Progenitor cell of endocrine pancreas (in vitro differentiated cells): ENCODE measurements at places on chromosomes 3 and 15. TPM values are rescaled to one million over a fixed set of nuclear protein-coding genes. Genes with fewer than 3 reads are reported as not detected.

CXCR6 gene
- total RNA-seq = not detected in 2 replicates

SNURF gene
- total RNA-seq = 16.9 and 19.8 TPM in 2 replicates

MCTP2 gene
- 2.6 and 5.4 TPM in 2 replicates for total RNA-seq

PSTPIP1 gene
- not detected in 2 replicates for total RNA-seq

SNTN gene
- total RNA-seq = 0.26 TPM in 1 of 2 replicates, not detected in the other

AAGAB gene
- 60.5 and 60.6 TPM in 2 replicates for total RNA-seq

ZNF660 gene
- total RNA-seq = 22.6 and 27.1 TPM in 2 replicates

GOLGA6A gene
- 0.64 and 0.89 TPM in 2 replicates for total RNA-seq

ARPIN gene
- 19.6 and 20.4 TPM in 2 replicates for total RNA-seq

CEP97 gene
- 21.9 and 24.5 TPM in 2 replicates for total RNA-seq

CFAP100 gene
- total RNA-seq = 0.79 and 1.00 TPM in 2 replicates

PLXNB1 gene
- 535 and 543 TPM in 2 replicates for total RNA-seq

CLDN16 gene
- 0.31 TPM in 2 replicates for total RNA-seq

MUSTN1 gene
- not detected in 2 replicates for total RNA-seq

TLR9 gene
- total RNA-seq = not detected in 2 replicates

RCCD1 gene
- 20.6 and 23.0 TPM in 2 replicates for total RNA-seq

LRRK1 gene
- total RNA-seq = 0.86 and 1.6 TPM in 2 replicates

MASP1 gene
- total RNA-seq = 0.60 and 1.6 TPM in 2 replicates

LRTM1 gene
- not detected in 2 replicates for total RNA-seq

PRTG gene
- 87.4 and 97.9 TPM in 2 replicates for total RNA-seq

ITGA11 gene
- not detected in 2 replicates for total RNA-seq

B3GNT5 gene
- 26.7 and 28.4 TPM in 2 replicates for total RNA-seq

KIF23 gene
- total RNA-seq = 26.5 and 28.4 TPM in 2 replicates

KBTBD12 gene
- total RNA-seq = 0.29 and 0.40 TPM in 2 replicates

FSD2 gene
- not detected in 2 replicates for total RNA-seq

NANOGP8 gene
- total RNA-seq = 0.36 and 0.75 TPM in 2 replicates

ISLR gene
- not detected in 2 replicates for total RNA-seq

FETUB gene
- total RNA-seq = not detected in 2 replicates

CFAP91 gene
- total RNA-seq = 63.0 and 75.0 TPM in 2 replicates

WDR49 gene
- 0.43 and 0.91 TPM in 2 replicates for total RNA-seq

KIF15 gene
- total RNA-seq = 17.0 and 21.4 TPM in 2 replicates
